Muscle of leg (tissue), 16 donors: ENCODE measurements at places on chromosomes 5 and 9. TPM values are rescaled to one million over a fixed set of nuclear protein-coding genes. Genes with fewer than 3 reads are reported as not detected.

The TRAF1 gene
- total RNA-seq: 3.2 TPM

The PPWD1 gene
- 32.5 TPM for total RNA-seq

The DNAH5 gene
- 1.7 TPM for total RNA-seq

The FBN2 gene
- total RNA-seq: 110 TPM

The CAPSL gene
- total RNA-seq: not detected

The MYMK gene
- total RNA-seq: 23.0 TPM

The GNA14 gene
- 2.1 TPM for total RNA-seq

The OSMR gene
- total RNA-seq: 4.4 TPM

The ZFP37 gene
- 5.5 TPM for total RNA-seq

The PNPLA7 gene
- total RNA-seq: 0.80 TPM

DNA sequence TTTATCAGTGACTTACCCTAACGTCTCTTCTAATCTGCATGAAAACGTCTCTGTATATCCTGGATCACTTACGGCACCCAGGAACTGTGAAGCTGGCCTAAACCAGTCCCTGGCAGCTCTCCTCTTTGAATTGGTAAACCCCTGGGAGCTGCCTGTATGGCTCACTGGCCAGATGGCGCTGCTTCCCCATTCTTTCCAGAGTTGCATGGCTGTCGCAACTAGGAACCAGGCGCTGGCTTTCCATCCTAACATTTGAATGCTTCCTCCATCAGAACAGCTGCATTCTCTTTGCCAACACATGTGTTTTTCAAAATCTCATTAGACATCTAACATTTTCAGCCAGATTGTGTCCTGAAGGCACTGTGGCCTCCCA is 8.0 kb upstream of the PCA3 start:
- peak; percentile 24 for DNase-seq

GRCh38 chr5:65446682-65447081 is 35.0 kb downstream of the ADAMTS6 start:
- no peak for DNase-seq

- no peak for DNase-seq
Measured at GRCh38 chr5:68432682-68433081, 217.1 kb downstream of the PIK3R1 start.

DNA sequence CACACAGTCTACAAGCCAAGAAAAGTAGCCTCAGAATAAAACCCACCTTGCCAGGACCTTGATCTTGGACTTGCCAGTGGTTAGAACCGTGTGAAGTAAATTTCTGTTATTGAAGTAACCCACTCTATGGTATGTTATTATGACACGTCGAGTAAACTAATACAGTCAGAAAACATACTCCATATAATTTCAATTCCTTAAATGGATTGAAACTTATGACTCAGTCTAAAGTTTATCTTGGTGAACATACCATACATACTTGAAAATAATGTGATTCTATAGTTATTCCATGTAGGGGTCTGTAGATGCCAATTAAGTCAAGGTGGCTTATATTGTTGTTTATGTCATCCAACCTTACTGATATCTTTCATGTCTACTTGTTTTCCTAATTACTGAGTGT is 950.7 kb downstream of the TLE4 start:
- DNase-seq: no peak

DNA sequence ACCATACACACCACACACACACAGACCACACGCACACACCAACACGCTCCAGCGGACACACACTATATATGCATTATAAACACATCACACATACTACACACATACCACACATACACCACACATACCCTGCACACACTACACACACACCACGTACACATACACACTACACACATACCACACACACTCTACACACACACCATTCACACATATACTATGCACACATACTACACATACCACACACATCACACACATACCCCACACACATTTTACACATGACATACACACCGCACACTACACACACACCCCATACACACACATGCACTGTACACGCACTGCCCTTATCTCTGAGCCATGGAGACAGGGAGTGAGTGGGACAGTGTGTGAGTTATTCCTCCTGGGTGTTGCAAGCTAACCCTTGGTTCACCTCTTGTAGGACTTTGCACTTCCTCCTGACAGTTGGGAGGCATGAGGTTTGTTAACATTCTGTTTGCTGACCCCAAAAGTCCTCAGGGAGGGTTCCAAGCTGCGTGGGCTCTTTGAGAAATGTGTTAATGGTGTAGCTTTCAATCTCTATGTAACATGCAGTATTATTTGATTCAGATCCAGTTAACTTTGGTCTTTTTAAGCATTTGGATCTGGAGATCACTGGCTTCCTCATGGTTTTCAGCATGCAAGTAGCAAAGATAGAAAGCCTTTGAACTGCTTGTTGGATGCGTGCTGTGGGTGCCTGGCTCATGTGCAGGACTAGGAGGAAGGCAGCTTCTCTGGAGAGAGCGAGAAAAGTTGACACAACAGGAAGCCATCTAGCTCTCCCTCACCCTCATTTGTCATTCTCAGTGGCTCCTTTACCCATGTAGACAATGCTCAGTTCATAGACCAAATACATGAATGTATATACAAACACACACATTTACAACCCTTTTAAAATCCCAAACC is 13.7 kb downstream of the IL31RA start:
- DNase-seq: no peak

DNA sequence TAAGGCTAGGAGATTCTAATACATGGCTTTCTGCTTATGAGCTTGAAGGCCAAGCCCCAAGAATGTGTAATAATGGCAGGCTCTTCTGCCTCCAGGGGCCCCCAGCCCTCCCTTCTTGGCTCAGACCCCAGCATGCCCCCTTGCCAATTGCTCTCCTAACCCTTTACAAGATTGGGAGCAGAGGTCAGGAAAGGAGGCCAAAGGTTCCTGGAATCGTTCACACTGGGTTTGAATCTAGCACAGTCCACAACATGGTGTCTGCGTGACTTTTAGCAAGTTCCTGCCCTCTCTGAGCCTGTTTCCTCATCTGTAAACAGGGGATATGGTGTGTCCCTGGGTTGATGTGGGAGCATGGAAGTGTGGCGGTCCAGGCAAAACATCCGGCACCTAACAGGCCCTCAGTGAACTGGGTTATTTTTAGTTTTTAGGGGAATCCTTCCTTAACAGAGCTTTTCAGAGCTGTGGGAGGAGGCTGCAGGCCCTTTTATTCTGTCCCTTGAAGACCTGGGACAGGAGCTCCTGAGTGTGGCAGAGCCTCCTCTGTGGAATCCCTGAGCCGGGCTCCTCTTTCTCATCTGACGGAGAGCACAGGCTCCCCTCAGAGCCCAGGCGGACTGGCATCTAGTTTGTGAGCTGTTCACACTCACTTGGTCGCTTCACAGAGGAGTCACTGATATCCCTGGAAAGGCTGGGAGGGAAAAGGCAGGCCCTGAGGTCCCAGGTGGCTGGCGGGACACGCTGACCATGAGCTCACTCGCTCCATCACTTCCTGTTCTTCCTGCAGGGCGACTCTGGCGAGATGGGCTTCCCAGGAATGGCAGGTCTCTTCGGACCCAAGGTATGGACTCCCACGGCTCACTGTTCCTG is 23.4 kb upstream of the ORM1 start:
- no peak for DNase-seq

DNA sequence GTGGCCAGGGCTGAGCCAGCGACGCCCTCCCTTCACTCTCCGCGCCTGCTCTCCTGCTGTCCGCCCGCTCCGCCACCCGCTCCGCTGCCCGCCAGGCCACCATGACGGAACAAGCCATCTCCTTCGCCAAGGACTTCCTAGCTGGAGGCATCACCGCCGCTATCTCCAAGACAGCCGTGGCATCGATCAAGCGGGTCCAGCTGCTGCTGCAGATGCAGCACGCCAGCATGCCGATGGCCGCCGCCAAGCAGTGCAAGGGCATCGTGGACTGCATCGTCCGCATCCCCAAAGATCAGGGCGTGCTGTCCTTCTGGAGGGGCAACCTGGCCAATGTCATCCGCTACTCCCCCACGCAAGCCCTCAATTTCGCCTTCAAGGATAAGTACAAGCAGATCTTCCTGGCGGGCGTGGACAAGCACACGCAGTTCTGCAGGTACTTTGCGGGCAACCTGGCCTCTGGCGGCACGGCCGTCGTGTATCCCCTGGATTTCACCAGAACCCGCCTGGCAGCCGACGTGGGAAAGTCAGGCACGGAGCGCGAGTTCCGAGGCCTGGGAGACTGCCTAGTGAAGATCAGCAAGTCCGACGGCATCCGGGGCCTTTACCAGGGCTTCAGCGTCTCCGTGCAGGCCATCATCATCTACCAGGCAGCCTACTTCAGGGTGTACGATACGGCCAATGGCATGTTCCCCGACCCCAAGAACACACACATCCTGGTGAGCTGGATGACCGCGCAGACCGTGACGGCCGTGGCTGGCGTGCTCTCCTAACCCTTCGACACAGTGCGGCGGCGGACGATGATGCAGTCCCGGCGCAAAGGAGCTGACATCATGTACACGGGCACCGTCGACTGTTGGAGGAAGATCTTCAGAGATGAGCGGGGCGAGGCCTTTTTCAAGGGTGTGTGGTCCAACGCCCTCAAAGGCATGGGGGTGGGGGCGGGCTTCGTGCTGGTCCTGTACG is 1130.4 kb upstream of the ACO1 start:
- DNase-seq: no peak

DNA sequence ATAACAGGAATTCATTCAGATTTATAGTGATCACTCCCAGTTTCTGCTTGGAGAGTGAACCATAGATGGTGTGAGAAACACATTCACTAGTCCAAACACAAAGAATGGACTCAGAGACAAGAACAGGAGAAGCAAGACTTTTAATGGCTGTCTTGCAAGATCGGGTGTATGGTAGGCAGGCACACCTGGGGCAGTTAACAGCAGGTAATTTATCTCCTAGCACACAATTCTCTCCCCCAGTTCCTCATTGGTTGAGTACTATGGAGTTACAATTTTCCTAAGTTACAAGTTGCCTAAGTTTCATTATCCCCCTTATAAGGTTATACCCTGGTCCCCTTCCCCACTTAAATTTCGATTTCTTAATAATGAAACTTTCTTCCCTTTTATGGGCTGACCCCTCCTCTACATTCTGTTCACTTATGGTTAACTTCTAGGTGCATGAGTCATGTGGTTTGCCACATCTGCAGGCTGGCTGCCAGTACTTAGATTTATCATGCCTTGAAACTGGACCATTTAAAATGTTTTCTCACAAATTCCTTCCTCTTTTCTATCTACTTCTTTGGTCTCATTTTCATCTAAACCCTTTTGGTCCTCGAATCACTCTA is 623.3 kb downstream of the HINT1 start:
- no peak for DNase-seq

DNA sequence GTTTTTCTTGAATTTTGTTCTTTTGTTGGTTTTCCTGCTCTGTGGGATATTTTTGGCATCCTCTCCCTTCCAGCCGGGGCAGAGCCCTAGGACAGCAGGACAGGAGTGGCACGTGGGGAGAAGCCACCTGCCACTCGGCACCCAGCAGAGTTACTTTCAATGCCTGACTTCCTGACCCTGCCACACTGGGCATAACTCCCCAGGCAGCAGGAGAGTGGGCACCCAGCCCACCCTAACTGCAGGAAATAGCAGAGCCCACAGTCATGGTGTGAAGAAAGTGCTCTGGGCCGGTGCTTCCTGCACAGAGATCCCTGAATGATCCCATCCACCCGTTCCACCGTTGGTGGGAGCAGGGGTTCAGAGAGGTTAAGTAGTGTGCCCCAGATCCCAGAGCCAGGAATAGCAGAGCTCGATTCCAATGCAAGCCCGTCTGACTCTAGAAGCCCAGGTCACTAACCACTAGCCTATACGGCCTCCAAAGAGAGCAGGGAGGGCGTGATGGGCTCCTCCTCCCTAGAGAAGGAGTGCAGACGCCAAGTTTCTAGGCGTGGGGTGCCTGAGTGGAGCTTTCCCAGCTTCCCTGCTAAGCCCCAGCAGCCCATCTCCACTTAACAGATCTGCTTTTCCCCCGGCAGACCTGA is 8.1 kb upstream of the NUP214 start:
- no peak for DNase-seq

DNA sequence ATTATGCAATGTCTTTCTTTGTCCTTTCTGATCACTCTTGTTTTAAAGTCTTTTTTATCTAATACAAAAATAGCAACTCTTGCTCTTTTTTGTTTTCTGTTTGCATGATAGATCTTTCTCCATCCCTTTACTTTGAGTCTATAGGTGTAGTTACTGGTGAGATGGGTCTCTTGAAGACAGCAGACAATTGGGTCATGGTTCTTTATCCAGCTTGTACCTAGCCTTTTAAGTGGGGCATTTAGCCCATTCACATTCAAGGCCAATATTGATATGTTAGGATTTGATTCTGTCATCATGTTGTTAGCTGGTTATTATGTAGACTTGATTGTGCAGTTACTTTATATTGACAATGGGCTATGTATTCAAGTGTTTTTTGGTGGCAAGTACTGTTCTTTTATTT is 245.9 kb upstream of the TARS1 start:
- no peak for DNase-seq

DNA sequence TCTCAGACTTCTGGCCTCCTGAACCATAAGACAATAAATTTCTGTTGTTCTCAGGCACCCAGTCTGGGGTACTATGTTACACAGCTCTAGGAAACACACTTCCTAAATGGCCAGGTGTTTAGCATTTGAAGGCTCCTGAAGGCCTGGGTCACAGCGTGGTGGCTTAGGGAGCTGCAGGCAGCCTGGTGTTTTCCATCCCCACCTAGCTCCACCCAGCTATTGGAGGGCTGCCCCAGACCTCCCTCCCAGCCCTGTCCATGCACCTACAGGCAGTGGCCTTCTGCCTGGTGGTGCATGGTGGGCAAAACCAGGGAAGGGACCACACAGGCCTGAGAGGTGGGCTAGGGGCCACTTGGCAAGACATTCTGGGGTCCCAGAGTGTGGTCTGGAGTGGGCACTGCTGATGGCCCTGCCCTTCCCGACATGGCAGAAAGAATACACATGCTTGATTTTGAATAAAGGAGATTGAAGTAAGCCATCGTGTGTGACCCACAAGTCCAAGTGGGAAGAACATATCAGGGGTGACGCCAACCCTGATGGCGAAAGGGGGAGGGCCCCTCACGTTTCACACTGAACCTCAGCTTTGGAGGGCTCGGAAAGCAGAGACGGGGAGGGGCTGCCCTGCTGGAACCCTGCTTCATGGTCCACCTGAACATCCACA is 1.3 kb upstream of the SUSD3 start:
- no peak for DNase-seq

- DNase-seq: no peak
Measured at GRCh38 chr9:121840838-121841760, 189.7 kb downstream of the DAB2IP start.

DNA sequence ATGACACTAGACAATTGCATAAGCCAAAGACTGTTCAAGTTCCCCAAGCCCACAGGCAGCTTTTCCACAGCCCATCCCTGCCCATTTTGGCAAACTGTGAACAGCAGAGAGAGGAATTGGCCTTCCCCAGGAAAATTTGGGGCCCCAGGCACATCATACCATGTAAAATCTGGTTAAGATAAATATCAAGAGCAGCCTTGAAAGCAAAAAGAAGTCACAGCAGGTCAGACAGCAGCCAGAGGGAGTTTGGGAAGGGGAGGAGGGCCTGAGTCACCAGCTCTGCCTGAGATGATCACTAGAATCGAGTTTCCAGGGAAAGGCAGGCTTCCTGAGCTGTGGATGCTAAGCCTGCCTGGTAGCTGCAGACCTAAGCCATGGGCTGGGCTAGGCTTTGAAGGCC is 179.2 kb downstream of the RFK start:
- peak; percentile 28 for DNase-seq
